ENCODE measurements at places on chromosomes 3 and 15.

DNA sequence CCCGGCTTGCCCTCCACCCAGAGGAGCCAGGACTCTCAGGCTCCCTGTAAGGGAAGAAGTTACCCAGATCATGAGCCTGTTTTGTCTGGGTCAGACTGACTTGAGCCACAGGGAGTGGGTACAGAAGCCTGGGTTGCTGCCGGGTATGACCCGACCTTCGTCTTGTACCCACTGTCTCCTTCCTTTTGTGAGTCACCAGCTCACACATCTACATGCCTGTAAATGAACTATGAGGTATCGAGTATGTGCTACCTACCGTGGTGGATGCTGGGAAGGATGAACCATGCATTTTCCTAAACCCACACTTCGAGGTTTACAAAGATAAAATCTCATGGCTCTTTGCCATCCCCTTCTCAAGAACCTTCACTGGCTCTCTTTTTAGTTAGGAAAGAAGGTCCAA lies 56.9 kb downstream of the CACNA1D start:
- no peak for DNase-seq

- DNase-seq, result no peak
These were observed 997.2 kb downstream of the DIPK2A start for GRCh38 chr3:144968750-144969350.

- no peak for DNase-seq
These were observed 175.1 kb downstream of the NFKBIZ start for GRCh38 chr3:102024270-102024904.

DNA sequence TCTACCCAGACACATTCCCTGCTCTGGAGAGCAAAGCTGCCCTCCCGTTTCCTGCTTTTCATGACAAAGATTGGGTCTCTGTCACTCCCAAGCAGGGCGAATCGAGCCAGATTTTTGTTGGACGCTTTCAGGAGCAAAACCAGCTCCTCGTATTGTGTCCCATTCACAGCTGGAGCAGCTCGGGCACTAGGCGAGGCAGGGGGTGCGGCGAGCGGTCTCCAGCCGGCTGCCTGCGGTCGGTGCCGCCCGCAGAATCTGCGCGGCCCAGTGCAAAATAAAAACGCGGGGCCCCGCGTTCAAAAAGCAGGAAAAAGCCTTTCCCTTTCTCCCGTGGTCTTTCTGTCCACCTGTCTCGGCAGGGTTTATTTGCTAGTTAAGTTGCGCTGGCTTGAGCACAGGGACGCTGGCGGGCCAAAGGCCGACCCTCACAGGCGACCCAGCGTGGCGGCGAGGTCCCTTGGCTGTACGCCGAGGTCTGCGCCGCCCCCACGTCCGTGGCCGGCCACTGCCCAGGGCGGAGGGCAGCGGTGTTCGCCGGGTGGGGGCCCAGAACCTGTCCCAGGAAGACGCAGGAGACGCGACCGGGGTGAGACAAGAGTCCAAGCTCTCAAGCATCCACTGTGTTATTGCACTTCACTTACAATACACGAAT lies 71.2 kb downstream of the CYP19A1 start:
- no peak for DNase-seq

DNA sequence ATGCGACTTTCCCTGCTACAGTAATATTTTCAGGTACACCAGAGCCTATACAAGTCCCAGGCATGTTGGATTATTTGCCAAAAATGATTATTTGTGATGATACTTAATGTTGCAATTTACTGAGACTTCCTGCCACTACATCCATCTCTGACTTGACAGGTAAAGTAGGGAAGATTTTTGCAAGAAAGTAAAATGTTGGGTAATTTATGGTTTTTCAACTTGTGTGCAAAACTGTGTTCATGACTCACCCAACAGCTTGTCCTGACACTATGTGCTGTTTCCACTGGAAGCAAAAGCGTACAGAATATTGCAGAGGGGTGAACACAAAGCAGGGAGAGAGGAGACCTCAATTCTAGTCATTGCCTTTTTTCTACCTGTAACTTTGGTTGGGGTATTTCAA lies 5.4 kb upstream of the CRBN start:
- no peak for DNase-seq

GRCh38 chr3:144677103-144677502 lies 705.5 kb downstream of the DIPK2A start:
- no peak for DNase-seq

DNA sequence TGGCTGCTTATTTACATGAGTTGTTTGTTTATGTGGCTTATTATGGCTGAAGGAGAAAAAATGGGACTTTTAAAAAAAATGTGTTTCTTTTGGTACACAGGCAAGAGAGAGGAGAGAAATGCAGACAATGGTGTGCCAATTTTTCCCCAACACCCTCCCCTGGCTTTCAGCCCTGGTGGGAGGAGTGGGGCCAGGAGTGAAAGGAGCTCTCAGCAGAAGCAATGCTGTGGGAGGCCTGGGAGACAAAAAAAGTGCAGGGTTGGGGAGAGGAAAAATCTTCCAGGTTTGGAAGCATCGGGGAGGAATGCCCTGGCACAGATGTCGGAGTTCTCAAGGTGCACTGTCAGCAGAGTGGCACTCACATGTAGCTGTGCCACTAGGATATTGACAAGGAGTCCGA lies 117.7 kb upstream of the FOXB1 start:
- DNase-seq, result no peak

- no peak for DNase-seq
These were observed 213.1 kb downstream of the FGF12 start for GRCh38 chr3:192514081-192514753.

GRCh38 chr3:165256554-165257065 lies 60.4 kb upstream of the SLITRK3 start:
- no peak for DNase-seq

DNA sequence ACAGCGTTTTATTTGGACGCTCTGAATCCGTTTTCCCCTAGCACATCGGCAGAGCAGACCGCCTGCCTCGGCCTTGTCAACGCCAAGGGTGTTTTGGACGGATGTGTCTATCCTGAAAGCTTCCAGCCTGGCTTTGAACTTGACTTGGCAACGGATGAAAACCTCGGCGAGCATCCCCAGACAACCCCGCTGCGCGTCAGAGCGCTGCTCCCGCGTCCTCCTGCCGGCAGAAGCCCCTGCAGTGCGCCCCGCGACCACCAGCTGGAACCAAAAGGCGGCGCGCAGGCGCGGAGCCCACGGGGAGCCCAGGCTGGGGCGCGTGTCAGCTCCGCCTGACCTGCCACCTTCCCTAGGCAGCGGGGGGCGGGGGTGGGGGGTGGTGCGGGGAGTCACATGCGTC lies 26.2 kb upstream of the ARL8B start:
- DNase-seq, result no peak

GRCh38 chr3:22928216-22929110 lies 274.7 kb upstream of the UBE2E2 start:
- no peak for DNase-seq

- no peak for DNase-seq
These were observed 40.2 kb downstream of the IDH2 start for GRCh38 chr15:90062023-90062442.

GRCh38 chr3:119351581-119351980 lies 57.4 kb downstream of the ARHGAP31 start:
- DNase-seq, result no peak

GRCh38 chr3:188471723-188472122 lies 317.8 kb downstream of the LPP start:
- DNase-seq, result no peak

DNA sequence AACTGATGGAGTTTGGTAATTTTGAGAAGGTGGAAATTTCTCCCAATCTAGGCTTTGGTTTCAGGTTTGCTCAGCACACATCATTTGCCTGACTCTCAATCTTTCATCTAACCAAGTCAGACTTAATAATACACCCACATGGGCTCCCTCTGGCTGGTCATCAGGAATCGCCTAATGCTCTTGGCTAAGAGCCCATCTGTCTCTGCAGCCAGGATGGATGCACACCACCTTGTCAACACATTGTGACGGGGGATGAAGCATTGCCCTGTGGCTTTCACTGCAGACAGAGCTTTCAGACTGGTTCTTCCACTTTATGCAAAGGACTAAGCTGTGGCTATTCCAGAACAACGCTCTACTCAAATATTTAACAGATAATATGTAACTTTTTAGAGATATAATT lies 3.0 kb upstream of the HDGFL3 start:
- no peak for DNase-seq

GRCh38 chr3:46939578-46940445 lies 36.7 kb downstream of the CCDC12 start:
- DNase-seq, result no peak

DNA sequence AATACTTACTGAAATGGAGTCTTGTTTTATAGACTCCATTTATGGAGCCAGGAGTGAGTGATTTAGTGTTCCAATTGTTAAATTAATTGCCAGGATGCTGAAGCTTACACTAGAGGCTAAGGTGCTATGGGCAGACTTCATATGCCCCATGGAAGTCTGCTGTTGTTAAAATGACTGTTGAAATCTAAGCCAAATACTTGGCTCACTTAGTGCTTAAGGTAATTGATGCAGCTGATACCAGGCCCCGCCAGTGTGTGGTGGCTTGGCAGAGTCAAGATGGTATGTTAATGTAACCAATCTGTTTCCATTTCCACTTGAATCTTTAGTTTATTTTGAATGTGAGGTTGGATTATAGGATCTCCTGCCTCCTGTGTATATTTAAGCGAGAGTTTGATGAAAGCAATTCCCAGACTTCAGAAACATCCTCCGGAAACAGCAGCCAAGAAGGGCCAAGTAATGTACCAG lies 187.1 kb downstream of the ITPR1 start:
- DNase-seq, result no peak

Data from HepG2 (cell line).